ENCODE measurements at places on chromosomes 2 and 18.

DNA sequence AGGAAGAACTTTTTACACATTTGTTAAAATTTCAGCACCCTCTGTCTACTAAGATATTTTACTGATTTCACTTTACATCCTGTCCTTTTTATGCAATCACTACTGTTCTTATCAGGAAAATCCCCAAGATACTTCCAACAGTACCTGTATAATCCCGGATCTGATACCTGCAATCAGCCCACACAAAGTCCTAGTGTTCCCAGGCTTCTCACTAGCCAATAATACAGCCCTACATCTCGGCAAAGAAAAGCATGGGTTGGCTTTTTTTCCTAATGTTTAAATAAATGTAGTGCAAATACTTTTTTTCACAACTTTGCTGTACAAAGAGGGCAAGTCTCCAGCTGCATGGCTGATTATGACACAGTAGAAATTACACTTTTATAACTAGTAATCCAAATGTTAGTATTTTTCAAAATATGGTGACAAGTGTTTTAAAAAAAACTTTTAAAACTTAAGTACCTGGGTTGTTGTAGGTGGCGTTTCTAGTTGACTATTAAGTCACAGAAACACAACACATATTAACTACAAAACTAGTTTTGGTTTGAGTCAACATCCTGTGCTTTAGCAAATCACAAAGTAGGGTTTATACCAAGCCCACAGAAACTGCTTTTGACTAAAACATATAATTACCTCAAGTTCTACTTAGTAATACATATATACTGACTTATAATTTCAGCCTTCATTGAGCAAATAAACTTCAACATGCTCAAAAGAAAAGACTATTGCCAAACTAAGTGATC, 19.5 kb downstream of the CNOT11 start:
- DNase-seq: no peak

- no peak for DNase-seq
Observed at GRCh38 chr2:199631129-199631528, 173.4 kb upstream of the SATB2 start.

GRCh38 chr18:62897153-62897552, 181.8 kb downstream of the PHLPP1 start:
- no peak for DNase-seq

- no peak for DNase-seq
Observed at GRCh38 chr2:8479298-8479697, 202.6 kb upstream of the ID2 start.

- DNase-seq: no peak
Observed at GRCh38 chr2:230871361-230872150, 6.8 kb downstream of the ITM2C start.

- no peak for DNase-seq
Observed at GRCh38 chr2:18596993-18597392, 7.6 kb upstream of the NT5C1B start.

- no peak for DNase-seq
Observed at GRCh38 chr2:121368836-121369235, 83.8 kb upstream of the TFCP2L1 start.

- no peak for DNase-seq
Observed at GRCh38 chr2:3667151-3667631, 9.2 kb downstream of the ALLC start.

DNA sequence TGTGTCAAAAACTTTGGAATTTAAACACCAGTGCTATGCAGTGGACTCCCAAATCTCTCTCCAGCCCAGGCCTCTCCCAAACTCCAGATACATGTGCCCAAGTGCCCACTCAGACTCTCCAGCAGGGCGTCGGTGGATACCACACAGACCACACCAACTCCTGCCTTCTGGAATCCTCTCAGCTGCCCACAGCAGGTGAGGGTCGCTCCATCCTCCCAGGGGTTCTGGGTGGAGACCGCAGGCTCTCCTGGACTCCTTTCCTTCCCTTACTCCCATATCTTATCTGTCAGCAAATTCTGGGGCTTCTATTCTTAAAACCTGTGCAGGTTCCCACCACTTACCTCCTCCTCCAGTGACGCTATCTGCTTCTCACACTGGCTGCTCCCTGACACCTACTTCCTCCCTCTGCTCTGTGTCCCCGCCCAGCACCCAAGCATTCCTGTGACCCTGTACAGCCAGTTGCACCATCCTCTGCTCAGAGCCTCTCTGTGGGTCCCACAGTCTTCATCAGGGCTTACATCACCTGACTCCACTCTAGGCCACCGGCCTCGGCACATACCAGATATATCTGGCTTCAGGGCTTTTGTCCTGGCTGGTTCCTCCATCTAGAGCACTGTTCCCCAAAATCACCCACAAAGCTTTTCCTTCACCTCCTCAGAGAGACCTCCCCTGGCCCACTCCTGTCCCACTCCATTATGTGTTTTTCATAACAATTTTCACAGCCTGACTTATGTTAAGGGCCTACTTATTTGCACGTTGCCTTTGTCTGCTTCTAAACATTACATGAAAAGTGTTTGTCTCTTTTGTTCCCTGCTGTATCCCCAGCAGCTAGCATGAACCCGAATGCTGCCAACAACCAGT, 2.6 kb upstream of the IMP4 start:
- no peak for DNase-seq

DNA sequence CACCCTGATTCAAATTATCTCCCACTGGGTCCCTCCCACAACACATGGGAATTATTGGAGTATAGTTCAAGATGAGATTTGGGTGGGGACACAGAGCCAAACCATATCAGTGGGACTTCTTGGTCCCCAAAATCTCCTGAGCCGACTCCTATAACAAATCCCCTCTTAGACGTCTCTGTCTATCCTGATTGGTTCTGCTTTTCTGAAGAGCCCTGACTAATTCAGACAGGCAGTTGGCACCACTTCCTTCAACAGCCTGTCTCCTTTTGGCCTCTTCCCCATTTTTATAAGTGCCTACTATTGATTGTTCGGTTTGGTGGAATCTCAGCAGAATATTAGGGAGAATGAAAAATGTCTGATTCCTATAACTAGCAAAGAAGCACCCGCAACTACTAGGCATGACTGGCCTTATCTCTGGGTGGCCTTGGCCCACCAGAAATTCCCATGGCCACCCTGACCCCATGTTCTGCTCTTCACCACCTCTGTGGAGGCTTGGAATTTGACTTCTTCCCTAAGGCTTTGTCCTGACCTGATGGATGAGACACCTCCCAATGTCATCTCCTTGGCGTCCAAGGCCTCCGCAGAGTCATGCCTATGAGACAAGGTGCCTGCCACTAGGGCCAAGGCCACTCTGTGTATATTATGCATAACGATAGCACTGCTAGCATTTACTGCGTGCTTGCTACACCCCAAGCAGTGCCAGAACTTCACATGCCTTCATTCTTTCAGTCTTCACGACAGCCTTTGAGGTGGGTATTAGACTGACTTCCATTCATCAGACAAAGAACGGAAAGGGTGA, 218.9 kb upstream of the COPS8 start:
- DNase-seq: no peak

- DNase-seq: no peak
Observed at GRCh38 chr2:39851251-39851650, 72.2 kb upstream of the THUMPD2 start.

DNA sequence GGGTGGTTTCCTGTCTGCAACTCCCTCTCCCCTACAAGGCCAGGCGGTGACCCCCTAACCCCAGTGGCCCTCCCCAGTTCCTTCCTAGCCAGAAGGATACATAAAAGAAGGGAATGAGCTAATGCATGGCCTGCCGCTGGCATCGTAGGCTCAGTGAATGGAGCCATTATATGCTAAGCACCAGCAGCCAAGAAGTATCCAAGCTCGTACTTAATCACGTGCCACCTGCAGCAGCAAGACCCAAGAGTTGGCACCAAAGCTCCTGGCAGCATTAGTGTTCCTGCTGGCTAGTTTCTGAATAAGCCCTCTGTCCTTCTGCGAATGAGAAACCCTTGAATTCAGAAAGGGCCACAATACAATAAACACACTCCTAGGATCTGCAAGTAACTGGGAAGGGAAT, 4.3 kb downstream of the DBI start:
- no peak for DNase-seq

- DNase-seq: no peak
Observed at GRCh38 chr18:2687390-2688001, 32.0 kb downstream of the SMCHD1 start.

GRCh38 chr2:105904938-105905337, 160.2 kb downstream of the NCK2 start:
- no peak for DNase-seq

- peak; percentile 49 for DNase-seq
Observed at GRCh38 chr2:101387151-101387834, at the start of gene CREG2. Gene CREG2 (minus strand): TSS chr2:101387503. CDS start chr2:101387457, 46 bp downstream.

DNA sequence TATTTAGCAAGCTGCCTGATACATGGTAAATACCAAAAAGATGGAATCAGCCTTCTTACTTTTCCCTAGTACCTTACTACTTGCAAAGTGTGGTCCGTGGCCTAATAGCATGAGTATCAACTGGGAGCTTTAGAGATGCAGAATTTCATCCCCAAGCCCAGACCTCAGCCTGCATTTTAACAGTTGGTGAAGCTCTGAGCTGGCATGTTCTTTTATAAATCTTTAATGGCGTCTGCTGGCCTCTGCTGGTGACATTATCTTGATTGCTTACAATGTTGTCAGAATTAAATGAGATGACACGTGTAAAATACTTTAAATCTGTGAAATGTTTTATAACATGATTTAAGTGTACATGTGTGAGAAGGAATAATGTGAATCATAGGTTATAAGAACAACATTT, 115.1 kb upstream of the NOSTRIN start:
- peak; percentile 13 for DNase-seq

DNA sequence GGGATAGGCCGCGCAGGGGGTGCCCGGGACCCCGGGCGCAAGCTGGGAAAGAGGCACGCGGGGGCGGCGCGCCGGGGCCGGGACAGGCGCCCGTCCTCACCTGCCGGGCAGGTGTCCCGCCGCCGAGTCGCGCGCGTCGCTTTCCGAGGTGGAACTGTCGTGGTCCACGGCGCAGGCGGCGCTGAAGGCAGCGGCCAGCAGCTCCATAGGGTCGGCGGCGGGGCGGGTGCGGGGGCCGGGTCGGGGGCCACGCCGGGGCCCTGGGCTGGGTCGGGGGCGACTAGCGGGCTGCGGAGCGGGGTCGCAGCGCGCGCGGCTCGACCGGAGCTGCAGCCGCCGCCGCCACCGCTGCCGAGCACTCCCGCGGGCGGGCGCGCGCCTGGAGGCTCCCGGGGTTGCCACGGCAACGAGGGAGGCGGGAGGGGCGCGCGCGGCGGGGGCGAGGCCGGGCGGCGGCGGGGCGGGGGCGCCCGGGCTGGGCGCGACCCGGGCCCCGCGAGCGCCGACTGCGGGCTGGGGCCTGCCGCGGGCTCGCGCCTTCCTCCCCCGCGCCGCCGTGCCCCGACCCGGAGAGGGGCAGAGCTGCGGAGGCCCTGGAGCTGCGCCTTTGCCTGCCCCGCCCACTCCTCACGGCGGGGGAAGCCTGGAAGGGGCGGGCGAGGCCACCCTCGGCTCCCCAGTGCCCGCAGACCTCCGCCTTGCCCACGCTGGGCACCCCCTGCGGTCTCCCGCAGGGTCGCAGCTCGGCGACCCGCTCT, 57.9 kb downstream of the SNORC start:
- no peak for DNase-seq

DNA sequence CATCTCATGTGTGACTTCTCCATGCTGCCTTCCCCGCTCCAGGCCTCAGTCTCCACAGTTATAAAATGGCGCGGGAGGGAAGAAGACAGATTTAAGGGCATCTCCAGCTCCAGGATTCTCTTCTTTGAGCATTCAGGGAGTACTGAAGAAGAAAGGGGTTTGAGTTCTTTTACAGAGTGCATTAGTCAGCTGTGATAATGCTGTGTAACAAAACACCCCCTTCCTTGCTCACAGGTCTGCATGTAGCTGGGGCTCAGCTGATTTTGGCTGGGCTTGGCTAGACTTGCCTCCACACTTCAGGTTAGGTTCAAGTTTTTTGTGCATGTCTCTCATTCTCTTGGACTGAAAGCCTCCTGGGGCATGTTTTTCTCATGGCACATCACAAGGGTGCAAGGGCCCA, 8.0 kb upstream of the SLC66A3 start:
- DNase-seq: no peak

DNA sequence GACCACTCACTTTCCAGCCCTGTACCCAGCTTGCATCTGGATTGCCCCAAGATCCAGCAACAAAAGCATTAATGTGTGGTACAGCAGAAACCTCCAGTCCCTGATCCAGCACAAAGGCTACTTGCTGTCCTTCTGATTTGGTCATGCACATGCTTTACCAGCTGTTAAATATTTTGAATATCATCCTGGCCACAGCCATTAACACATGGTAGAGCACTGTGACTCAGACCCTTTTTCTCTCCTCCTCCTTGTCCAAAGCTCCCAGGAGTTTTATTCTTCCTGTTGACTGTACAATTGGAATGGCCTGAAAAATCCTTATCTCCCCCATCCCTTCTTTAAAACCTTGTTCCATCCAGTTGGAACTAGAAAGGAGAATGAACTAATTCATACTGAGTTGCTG, 419.7 kb upstream of the TNP1 start:
- no peak for DNase-seq

- no peak for DNase-seq
Observed at GRCh38 chr18:50727721-50728471, 91.9 kb downstream of the MRO start.

GRCh38 chr2:143954186-143954585, 565.7 kb downstream of the ZEB2 start:
- no peak for DNase-seq

- no peak for DNase-seq
Observed at GRCh38 chr18:13287372-13287771, 68.8 kb downstream of the LDLRAD4 start.

GRCh38 chr18:5167831-5168230, 29.2 kb downstream of the AKAIN1 start:
- no peak for DNase-seq

- DNase-seq: no peak
Observed at GRCh38 chr2:127029350-127030051, 77.5 kb downstream of the BIN1 start.

GRCh38 chr18:25310045-25310444, 41.9 kb downstream of the ZNF521 start:
- DNase-seq: no peak

- DNase-seq: no peak
Observed at GRCh38 chr2:23651187-23652080, 266.5 kb downstream of the KLHL29 start.

DNA sequence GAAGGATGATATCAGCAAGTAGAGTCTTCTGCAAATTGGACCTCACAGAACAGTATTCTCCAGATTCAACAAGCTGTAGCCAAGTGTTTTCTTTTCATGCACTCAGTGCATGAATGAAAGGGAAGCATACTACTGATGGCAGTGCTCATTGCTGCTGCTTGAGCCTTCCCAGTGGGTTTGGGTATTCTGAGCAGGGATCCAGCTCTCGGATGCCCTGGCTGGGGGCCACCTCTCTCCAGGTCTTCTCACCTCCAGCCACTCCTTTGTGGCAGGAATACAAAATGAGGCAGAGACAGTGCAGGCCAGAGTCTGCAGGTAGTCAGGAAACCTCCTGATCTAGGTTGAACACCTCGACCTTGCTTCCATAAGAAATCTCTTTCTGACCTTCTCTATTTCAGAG, 390.4 kb upstream of the CELF4 start:
- no peak for DNase-seq

DNA sequence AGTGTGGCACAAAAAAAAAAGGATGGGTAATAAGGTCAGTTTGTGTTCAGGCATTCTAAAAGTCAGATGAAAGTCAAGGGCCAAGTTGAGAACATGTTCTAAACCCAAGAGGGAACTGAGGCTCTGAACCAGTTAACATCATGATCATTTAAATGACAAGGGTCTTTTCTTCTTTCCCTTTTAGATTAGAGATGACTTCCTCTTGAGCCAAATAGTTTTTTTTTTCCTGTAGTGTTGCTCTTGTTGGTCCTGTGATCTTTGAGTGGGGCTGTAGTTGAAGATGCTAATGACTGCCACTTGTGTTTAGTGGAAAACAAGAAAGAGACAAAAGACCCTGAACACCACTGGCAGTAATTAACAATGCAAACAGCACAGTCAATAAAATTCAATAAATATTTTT, 482.7 kb upstream of the SYT4 start:
- DNase-seq: no peak

Measured in NCI-H526 treated with DMSO at 0.1 percent for 48 hours (cell line).